ENCODE measurements at places on chromosomes 12 and 14.
A peak's percentile ranks its signal among the peaks of the same experiment; 100 is the strongest.

DNA sequence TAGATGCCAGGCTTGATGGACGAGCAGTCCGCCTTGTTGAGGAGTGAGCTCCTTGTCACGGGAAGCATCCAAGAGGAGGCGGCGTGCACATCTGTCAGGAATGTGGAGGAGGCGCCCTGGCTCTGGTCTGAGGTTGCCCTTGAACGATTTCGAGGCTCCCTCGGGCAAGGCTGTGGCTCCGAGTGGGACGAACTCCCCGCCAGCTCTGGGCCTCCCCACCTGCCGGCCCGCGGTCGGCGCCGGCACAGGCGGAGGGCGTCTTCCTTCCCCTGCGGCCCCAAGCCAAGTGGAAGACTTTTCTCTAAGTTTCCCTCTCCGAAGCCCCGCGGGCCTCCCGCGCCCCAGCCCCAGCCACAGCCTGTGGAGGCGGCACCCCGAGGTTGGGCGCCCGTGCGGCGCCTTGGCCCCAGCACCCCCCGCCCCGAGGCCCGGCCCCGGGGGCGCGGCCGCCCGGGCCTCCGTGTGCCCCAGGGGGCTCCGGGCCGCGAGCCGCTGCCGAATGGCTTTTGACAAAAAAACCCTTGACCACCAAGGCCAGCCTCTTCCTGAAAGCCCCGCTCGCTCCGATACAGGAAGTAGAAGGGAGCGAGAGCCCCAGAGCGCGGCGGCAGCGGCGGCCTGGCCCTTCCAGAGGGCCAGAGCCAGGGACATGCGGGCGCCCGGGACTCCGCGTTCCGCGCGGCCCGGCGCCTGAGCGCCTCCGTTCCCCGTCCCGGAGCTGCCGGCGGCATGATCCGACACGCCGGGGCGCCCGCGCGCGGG lies at the start of gene RIN3:
Gene RIN3, plus strand, starts transcription at position 578 of the 762 bp plus-strand sequence. Its CDS starts 152 bp downstream, at position 730.
- DNase-seq, result peak; percentile 59

- no peak for DNase-seq
Measured at GRCh38 chr14:74834692-74835392, 41.1 kb downstream of the PROX2 start.

DNA sequence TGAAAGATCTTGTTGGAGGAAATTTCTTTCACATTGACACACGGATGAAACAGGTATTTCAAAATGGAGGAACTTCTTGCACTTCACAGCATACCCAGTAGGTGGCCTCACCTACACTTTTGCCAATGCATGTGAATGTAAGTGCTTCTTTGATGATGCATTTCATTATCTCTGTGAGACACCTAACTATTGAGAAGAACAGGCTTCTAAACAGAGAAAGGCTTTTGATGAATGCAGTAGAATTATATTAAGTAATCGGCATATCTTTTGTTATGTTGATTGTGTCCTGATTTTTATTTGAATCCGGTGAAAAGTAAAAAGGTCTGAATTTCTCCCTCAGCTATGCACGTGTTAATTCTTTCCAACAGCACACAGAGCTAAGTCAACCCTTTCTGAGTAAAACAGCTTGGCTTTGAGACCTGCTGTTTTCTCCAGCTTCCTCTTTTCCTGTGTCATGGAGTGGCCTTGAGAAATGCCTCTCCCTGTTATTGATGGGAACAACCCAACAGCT lies 399.0 kb downstream of the NAV3 start:
- DNase-seq, result peak; percentile 76

GRCh38 chr12:56565510-56566101 lies 44.0 kb downstream of the RBMS2 start:
- peak; percentile 96 for DNase-seq

DNA sequence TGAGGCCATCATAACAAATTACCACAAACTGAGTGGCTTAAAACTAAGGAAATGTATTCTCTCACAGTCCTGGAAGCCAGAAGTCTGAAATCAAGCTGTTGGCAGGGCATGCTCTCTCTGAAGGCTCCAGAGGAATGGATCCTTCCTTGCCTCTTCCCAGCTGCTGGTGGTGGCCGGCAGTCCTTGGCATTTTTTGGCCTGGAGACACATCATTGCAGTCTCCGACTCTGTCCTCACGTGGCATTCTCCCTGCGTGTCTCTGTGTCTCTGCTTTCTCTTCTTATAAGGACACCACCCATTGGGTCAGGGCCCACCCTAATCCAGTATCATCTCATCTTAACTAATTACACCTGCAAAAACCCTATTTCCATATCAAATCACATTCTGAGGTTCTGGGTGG lies 206.1 kb downstream of the SLC41A2 start:
- DNase-seq, result no peak

DNA sequence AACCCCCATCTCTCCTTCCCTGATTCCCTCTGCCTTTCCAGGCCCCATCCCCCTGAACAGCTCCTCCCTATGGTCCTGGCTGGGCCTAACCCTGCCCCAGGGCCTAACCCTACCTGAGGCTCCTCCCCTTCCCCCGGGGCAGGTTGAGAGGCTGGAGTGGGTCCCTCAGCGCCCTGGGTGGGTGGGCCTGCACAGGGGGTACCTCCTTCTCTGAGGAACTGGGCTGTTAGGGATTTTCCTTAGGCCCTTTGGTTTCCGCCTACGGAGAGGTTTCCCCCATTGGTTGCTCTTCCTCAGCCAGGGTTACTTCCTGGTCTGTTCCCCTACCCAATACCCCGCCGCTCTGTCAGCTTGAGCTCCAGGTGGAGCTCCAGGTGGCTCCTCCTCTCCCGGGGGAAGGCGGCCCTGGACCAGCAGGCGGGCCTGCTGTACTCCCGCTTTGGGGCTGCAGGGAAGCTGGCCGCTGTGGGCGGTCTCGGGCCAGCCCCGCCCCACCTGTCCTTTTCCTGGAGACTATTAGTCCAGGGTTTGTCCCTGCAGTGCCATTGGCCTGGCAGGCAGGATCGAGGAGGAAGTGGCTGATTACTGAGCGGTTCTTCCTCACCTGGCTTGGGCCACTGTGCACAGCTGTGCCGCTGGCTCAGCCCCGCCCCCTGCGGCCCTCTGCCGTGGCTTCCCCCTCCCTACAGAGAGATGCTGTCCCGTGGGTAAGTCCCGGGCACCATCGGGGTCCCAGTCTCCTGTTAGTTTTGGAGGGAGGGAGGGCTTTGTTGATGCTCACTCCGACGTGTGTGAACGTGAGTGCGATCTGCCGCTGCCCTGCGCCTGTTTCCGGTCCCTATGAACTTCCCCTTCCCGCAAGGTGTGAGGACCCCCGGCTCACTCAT lies 2.5 kb downstream of the C12orf57 start:
- no peak for DNase-seq

- DNase-seq, result no peak
Measured at GRCh38 chr12:7667125-7667524, 1.4 kb upstream of the APOBEC1 start.

- DNase-seq, result peak; percentile 41
Measured at GRCh38 chr12:124259154-124260066, 35.5 kb upstream of the RFLNA start.

GRCh38 chr12:127169321-127170181 lies 1097.4 kb upstream of the TMEM132C start:
- no peak for DNase-seq

GRCh38 chr12:75834591-75834990 lies 197.0 kb downstream of the PHLDA1 start:
- DNase-seq, result no peak

DNA sequence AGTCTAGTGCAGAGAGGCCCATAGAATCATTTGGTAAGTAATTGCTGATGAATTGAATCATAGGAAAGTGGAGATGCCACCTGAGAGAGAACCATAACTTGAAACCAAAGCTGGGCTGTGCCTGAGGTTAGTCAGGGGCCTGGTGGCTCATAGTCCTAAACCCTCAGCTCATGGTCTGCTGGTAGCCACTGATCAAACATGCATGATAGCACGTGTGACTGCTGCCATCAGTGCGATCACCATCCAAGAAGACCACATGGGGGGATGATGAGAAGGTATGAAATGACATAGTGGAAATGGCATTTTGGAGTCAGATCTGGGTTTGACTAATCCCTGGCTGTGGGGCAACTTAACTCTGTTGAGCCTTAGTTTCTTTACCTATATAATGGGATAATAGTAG lies 190.5 kb downstream of the CACNA1C start:
- DNase-seq, result no peak

DNA sequence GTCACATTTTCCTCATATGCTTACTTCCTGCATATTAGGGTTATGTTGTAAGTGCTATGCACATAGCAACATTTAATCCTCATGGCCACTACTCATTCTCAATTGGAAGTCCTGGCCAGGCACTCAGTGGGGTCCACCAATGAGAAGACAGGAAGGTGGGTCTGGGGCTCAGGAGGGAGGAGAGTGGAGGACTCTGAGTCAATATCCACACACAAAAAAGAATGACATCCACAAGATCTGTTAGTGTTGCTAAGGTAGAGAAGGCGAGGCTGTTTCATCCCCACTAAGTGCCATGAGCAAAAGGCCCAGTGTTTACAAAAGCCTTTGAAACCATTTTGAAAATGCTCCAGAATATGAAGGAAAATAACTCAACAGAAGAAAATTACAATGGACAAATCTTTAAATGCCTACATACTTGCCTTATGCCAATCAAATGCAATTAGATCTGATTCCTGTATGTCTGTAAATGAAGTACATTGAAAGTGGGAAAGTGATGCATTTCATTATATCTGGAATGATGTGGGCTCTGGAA lies 53.9 kb downstream of the EID3 start:
- peak; percentile 42 for DNase-seq

DNA sequence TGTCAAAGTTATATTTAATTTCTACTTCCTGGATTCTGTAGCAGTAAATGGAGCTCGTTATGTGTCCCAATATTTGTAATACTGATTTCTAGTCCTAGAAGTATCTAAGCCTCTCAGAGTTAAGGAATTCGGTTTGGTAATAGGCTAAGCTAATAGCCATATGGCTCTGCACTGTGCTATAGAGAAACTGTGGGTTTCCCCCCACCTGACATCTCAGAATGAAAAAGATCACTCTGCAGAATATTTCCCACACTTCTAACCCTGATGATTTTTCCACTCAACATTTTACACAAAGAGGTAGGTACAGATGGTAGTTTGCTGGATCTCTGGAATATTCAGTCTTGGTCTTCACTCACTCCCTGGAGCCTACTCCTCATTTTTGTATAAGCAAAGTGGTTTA lies 71.2 kb downstream of the BORCS5 start:
- no peak for DNase-seq

DNA sequence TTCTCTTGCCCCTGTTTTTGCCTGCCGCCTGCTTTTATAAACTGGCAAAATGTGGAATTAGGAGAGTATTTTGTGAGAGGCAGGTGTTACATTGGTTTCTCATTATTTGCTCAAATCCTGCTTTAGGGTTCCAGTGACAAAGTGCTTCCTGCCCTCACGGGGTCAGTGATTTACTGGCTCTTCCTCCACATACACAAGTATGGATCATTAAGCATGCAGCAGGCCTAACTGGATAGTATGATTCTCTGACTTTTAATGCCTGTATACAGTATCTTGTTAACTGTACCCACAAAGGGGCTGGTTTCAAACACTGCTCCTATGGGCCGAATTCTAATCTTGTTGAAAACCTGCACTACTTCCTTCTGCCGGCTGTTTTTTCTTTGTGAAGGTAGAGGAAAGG lies 63.2 kb downstream of the PTCSC3 start:
- no peak for DNase-seq

DNA sequence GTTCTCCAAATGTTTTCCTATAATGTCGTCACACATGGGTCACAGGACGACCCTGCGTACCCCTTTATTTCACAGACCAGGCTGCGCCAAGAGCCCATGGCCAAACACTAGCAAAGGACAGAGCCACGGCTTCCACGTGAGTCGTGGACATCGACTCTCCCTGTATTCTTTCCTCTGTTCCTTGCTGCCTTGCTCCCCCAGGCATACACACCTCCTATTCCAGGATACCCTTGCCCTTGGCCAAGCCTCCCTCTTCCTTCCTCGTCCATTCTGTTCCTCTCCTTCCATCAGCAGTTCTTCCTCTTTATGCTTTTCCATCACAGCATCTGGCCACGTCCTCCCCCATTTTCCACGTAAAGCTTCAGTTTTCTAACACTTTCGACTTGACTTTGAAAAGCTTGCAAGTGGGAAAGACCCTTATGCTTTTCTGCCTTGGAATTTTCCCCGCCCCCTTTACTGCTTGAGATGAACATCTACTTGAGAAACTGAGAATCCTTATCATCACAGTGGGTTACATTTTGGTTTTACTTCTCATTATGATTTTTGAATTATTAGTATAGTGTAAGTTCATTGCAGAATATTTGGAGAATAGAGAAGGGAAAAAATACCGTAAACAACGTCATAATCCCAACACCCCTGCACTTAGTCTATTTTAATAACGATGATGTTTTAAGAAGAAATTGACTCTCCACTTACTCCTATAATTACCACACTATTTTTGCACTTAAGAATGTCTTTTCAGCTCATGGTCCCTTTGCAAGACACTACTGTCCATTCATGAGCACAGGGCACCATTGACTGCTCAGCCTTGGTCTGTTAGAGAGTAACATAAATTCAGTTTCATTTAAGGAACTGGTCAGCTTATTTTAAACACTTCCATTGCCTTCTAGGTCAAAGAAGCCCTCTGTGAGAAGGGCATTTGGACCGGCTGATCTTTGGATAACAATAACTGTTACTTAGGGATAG lies 15.8 kb upstream of the NINJ2 start:
- DNase-seq, result no peak

DNA sequence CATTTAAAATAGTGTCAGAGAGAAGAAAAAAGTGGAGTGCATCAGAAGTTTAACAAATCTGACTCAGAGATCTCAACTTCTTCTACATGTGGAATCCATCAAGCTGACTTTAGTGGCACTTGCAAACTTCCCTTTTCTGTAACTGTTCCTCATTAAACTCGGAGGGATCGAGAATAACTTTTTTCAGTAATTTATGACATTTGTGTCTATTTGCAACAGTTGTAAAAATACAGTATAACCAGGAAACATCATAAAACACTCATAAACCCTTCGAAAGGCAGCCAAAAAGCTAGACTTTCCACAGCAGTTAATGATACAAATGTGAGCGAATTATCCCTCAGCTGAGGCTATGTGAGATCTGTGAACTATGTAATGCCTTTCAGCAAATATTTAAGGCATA lies 1936.8 kb upstream of the SEL1L start:
- no peak for DNase-seq

GRCh38 chr14:20177433-20177974 lies 13.2 kb upstream of the OR11G2 start:
- no peak for DNase-seq

DNA sequence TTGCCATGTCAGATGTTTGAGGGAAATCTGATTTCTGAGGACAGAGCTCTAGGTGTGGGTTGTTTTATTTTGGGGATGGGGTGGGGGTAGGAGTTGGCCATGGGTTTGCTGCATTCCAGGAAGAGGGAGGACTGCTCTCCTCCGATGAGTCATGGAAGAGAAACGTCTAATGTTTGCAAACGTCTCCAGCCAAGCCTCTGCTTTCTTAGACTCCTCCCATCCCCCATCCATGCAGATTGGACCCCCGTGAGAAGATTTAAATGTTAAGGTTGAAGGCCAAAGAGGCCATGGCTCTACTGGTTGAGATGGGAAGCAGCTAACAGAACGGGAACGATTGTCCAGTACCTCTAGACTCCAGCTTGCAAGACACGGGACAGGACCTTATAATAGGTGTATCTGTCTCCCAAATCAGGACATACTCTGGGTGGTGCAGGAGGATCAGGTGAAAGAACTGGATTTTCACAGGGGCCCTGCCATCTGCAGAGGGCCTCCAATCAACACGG lies 11.4 kb upstream of the ATP2A2 start:
- peak; percentile 79 for DNase-seq
